ENCODE measurements at places on chromosomes 3 and 15.

GRCh38 chr3:120177707-120178306 lies 83.6 kb upstream of the GSK3B start:
- DNase-seq, result no peak

GRCh38 chr3:24012589-24013269 lies 67.6 kb downstream of the NR1D2 start:
- no peak for DNase-seq

DNA sequence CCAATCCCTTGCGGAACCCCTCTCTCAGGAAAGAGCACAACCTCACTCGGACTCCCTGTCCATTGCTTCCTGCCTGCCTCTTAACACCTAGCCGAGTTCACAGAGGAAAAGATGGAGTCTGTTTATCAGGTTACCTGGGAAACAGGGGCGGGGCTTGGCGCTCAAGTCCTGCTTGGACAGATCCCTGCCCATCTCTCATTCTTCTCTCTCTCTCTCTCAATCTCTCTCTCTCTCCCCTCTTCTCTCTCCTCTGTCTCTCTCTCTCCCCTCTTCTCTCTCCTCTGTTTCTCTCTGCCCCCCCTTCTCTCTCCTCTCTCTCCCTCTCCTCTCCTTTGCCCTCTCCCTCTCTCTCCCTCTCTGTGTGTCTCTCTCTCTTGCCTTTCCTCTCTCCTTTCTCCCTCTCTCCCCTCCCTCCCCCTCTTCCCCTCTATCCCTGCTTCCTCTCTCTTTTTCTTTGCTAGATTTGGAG lies at the start of gene EFHB:
Gene EFHB, minus strand, starts transcription at position 120 of the 469 bp plus-strand sequence. CDS start 199 bp downstream, outside the sequence.
- DNase-seq, result no peak

DNA sequence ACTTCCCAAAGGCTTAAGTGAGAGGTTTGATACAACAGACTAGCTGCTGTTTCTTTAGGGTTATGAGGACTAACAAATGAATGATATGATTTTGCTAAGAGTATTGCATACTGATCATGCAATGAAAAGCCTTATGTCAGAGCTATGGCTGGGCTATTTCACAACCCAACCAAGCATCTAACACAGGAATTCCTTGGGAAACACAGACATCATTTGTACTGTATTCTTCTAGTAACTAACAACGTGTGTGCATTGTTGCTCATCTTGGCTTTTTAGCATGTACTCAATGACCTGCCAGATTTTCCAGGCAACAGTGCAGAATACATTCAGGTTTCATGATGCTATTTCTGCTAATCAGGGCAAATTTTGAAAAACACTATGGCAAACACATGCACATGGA lies 19.3 kb downstream of the PDZRN3 start:
- DNase-seq, result no peak

- DNase-seq, result no peak
Measured at GRCh38 chr3:176948151-176948550, 249.1 kb downstream of the TBL1XR1 start.

- DNase-seq, result no peak
Measured at GRCh38 chr15:93286446-93286845, 197.4 kb upstream of the RGMA start.

DNA sequence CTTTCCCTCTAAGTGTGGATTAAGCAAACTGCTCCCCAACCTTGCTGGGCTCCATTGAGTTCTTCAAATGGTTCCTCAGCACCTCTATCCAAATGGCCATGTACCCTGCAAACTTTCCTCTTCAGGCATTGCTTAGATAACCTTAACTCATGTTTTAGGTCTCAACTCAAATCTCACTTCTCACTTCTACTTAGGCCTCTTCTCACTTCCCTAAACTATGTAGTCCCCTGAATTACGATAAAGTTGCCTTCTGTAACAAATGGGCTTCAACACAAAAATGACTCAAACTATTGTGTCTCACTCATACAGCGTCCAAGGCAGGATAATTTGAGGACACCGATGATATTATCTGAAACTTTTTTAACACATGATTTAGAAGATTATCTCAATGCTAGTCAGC lies 62.4 kb upstream of the STAC start:
- no peak for DNase-seq

- DNase-seq, result no peak
Measured at GRCh38 chr3:126373146-126373613, 16.0 kb upstream of the KLF15 start.

DNA sequence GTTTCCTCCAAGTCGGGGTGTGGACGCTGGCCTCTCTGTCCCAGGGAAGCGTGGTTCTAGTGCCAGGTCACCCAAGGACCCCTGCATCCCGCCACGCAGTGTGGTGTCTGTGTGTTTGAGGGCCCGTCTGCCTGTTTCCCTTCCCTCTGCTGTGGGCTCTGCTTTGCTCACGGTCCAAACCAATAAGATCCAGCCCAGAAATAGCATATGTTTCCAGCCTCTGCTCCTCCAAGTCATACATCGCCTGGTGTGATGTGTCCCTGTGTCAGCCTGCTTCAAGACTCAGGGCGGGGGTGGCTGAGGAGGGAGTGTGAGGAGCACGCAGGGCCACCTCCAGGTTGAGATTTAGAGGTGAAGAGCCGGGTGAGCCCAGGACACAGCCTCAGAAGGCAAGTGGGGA lies 21.9 kb upstream of the RPL29 start:
- DNase-seq, result no peak

DNA sequence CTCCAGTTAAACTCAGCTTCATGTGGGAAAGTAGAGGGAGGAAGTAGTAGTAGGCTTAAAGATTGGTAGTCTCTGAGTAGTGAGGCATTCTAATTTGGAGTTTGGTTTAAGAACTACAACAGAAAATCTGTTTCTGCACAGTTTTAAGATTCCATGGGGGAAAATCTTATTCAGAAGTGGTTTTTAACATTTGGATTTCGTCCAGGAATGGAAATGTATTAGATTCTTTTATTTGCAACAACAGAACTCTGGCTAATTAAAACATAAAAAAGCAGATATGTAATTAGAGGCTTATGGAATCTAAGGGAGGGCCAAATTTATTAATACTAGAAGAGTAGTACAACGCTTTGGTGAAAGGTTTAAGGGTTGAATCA lies 36.0 kb downstream of the NECTIN3 start:
- DNase-seq, result no peak

- DNase-seq, result no peak
Measured at GRCh38 chr3:47418167-47419082, 37.6 kb downstream of the PTPN23 start.

DNA sequence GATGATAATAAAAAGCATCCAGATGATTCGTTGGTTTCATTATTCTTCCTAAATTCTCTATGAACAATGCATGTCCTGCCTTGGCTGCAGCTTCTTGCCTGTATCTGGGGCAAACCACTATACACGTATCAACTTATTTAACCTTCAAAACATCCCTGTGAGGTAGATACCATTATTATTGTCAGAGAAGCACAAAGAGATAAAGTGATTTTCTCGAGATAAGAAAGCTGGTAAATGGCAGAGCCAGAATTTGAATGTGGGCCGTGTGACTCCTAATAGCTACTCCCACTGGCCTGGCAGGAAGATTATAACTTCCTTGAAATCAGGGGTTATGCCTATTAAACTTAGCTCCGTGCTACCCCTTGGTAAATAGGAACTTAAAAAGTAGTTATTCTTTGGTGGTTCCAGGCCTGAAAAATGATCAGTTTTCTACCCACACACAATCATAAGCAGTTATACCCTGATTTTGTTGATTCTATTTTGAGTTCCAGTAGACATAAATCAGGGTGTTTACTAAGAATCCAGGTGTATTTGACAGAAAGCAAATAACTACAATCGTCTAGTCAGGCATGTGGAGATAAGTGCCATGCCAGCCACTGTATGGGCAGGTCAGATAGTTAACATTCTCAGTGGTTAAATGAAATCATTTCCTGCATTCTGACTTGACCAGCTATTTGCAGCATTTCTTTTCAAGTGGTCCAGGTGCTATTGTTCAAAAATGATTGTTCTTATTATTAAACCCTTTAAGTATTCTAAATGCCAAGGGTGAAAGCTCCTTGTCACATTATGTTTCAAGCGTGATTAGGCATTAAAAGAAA lies 99.2 kb upstream of the LRRN1 start:
- no peak for DNase-seq

DNA sequence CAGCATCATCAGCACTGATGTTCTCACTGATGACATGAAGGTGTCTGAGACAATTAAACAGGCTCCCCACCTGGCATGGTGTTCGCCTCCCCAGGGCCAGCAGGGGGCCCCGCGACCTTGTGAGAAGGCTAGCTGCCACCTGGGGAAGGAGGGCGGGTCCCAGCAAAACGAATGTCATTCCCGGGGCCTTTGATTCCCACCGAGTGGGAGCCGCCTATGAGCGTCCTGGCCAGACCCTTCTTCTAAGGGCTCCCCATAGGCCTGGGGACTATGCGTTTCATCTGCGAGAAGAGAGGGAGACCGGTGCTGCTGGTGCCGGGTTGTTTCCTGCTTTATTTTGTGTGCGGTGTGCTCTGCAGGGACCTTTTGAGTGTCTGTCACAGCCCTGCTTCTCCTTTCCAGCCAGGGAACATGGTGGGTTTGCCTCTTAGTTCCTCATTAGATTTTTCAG lies 20.5 kb upstream of the MINDY4B start:
- DNase-seq, result peak; percentile 46

- no peak for DNase-seq
Measured at GRCh38 chr3:54901906-54902685, 25.8 kb downstream of the LRTM1 start.

- peak; percentile 96 for DNase-seq
Measured at GRCh38 chr3:119498186-119499011, at the start of gene TIMMDC1. Gene TIMMDC1, plus strand, starts transcription at chr3:119498547. Its CDS starts 187 bp downstream, at chr3:119498734.

- no peak for DNase-seq
Measured at GRCh38 chr3:141629976-141630375, 108.1 kb upstream of the RNF7 start.

DNA sequence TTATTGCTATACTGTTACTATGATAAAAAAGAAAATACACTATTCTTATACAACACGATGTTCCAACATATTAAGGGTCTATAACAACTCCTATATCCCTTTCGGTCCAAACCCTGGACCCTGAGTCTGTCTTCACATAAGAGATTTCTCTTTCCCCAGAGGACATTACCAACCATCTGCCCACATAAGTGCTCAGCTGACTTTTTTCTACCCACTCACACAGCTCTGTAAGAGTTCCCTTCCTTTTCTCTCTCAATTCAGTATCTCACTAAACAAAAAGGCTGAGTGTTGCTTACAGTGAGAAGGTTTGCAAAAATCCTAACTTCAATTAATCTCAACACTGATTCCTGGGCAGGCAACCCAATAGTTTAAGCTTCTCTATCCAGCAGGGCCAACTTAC lies 30.5 kb downstream of the ITGB5 start:
- no peak for DNase-seq

- no peak for DNase-seq
Measured at GRCh38 chr3:47890126-47890827, 87.3 kb downstream of the DHX30 start.

- no peak for DNase-seq
Measured at GRCh38 chr3:12279591-12280326, 9.1 kb upstream of the PPARG start.

GRCh38 chr3:177977381-177978158 lies 558.7 kb upstream of the KCNMB2 start:
- DNase-seq, result no peak

DNA sequence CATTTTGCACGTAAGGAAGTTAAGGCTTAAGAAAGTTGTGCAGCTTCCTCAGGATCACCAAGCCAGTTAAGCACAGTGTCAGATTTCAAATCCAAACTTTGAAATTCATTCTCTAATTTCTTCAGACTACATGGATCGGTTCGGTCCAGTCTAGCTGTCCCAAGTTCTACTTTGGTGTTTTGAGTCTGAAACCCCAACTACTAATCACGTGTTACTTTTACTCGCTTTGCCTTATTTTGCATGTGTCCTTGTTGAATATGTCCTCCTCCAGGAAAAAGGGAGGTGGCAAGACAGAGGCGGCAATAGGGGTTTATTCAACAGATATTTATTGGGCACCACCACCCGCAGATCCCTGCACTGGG lies 522 bp upstream of the GXYLT2 start:
- no peak for DNase-seq

- no peak for DNase-seq
Measured at GRCh38 chr15:81286621-81287121, 37.3 kb downstream of the STARD5 start.

DNA sequence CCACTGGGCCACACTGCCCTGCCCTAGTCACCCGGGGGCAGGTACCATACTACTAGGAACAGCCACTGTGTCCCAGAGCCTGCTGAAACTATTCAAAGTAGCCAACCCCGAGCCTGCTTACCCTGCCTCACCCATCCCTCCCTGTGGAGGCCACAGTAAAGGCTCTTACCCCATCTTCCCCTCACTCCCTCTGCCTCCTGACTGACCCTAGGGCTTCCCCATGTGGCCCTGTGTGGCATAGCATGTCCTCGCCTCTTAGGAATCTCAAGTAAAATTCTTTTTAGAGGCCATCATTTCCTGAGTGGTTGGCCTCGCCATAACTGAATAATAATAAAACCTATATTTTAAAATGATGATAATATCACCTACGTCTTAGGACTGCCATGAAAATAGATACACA lies 112.2 kb upstream of the SLC6A11 start:
- no peak for DNase-seq

DNA sequence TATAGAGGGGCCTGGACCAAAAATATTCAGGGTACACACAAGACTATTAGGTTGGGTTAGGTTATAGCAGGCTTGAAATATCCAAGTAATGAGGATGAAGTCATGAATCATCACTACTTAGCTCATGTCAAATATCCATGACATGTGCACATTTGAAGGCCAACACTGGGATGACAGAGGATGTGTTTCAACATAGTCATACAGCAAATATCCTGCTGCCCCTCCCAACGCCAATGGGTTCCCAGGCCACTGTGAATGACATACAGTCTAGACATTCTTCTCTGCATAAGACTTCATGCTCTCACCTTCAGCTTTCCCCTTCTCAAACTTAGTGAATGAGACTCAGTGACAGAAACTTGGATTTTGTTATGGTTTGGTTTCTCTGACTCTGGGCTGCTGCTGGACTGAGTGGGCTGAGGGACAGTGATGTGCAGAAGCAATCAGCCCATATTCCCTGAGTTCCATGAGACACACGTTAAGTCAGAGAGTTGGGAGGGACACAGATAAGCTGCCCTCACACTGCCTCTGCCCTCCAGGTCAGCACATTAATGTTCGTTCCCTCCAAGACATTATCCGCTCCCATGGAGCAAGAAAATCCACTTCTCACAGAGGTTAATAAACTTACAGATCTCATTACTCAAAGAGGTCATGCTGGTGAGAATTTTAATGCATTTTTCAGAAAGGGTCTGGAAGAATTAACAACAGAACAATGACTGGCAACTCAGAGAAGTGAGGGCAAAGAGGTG lies 15.4 kb downstream of the HOMER2 start:
- DNase-seq, result no peak

- DNase-seq, result no peak
Measured at GRCh38 chr15:55786341-55786740, 43.4 kb upstream of the PRTG start.

DNA sequence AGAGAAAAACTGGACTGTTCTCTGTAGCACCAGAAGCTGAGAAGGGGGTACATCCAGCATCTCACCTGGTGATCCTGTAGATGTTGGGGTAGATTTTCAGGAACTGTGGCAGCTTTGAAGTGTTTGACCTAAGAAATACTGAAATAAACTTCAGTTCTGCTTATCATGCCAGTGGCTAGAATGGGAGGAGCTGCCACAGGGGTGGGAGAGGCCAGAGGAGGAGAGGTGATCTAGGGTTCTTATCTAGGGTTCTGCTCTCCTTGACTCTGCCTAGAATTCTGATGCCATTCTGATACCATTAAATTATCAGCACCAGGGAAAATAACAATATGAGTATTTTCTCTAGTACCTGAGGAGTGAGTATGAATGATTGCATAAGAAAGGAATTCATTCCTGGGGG lies 10.2 kb upstream of the CPOX start:
- no peak for DNase-seq
